ENCODE measurements at places on chromosomes 7 and 10.

- no peak for DNase-seq
These were observed 449.9 kb upstream of the NPVF start for GRCh38 chr7:25678215-25678614.

- DNase-seq: no peak
These were observed 14.6 kb upstream of the CYP3A5 start for GRCh38 chr7:99694201-99694911.

DNA sequence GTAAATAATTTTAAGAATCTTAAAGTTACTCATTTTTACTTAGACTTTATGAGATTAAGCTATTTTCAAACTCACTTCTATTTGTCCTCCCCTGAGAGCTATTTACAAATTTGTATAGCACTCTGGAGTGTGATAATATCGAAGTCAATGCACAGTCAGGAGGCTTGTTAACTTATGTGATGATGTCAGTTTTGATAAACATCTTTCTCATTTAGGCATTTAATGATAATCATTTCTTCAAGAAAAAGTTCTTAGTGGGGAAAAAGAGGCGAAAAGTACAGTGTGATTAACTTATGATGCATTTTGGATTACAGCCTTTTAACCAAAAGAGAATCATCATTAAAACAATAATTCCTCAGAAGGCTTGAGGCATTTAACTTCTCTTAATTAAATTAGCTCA lies 468.6 kb downstream of the AUTS2 start:
- DNase-seq: no peak

DNA sequence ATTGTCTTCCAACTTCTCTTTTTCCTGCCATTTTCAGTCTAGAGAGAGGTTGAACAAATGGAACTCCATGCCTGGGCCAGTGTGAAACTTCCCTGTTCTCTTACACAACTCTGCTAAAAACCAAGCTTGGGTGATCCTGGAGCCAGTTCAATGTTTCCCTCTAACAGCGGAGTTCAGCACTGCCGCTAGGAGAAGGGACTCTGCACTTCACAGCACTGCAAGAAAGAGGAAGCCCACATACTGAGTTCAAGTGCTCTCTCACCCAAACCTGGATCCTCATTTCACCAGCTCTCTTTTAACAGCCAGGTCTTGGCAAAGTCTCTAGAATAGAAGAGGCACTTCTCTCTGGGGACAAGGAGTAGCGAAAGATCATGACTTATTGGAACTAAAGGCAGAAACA lies 18.8 kb downstream of the FOXI2 start:
- no peak for DNase-seq

All from HCEC 1CT (cell line).